ENCODE measurements at places on chromosomes 6 and 20.

DNA sequence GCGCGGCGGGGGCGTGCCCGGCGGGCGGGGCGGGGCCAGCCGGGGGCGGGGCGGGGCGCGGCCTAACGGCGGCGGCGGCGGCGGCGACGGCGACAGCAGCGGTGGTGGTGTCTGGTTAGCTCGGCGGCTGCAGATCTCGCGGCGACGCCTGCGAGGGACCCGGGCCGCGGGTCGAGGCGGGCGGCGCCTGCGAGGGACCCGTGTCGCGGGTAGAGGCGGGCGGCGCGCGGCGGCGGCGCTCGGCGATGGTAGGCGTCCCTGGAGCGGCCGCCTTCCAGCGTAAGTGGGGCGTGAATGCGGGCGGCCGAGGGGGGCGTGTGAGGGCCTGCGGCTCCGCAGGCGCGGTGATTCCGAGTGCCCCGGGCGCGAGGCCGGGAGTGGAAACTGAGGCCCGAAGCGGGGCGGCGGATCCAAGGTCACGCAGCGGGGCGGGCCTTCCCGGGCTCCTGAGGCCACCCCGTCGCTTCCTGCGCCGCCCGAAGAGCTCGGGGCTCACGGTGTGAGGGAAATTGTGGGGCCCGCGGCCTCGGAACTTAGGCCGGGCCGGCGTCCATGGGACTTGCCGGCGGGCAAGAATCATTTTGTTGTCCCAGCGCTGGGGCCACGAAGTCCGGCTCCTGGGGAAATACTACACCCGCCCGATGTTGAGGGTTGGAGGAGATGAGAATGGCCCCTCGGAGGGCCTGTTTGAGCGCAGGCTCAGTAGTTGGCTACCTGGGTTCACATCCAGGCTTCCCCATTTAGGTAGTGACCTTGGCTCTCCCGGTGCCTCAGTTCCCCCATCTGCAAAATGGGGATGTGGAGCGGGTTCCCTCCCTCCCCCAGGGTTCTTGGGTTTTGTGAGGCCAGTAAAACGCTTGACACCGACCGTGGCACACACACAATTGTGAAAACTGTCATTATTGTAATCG lies at the start of gene CBFA2T2:
CBFA2T2 (plus strand) TSS at position 74 of the 911 bp plus-strand sequence; CDS start at position 246, 172 bp downstream.
- no peak for DNase-seq

- no peak for DNase-seq
These were observed 128.5 kb downstream of the HFE start for GRCh38 chr6:26215585-26216358.

GRCh38 chr20:39044501-39044900 lies 82.4 kb downstream of the DHX35 start:
- no peak for DNase-seq

- no peak for DNase-seq
These were observed 333.3 kb downstream of the HACE1 start for GRCh38 chr6:104526376-104526775.

GRCh38 chr6:119079283-119079809 lies 882 bp upstream of the FAM184A start:
- DNase-seq: no peak

DNA sequence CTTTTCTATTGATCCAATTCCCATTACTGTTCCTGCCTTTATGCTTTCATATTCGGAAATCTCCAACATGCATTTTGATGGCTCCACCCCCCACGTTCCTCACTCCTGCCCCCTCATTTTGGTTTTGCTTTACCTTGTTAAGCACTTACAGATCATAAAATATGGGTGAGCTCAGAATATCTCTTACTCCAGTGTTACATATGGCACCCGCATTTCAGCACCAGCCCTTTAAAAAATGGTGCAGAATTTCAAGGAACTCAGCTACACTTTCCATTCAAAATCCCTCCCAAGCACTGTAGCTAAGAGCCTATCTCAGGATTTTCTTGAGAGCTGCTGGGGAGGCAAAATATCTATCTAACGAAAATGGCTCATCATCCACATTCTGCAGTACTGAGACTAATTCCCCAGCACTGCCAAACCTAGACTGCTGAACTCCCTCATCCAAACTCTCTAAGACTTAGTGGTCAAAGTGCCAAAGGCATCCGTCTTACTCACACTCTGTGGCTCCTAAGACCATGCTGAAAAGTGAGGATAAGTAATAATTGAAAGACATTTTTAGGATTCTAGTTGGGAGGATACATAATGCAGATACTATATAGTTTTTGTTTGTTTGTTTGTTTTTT lies 7.8 kb downstream of the SGK1 start:
- DNase-seq: no peak

- DNase-seq: no peak
These were observed 59.6 kb downstream of the LINC00237 start for GRCh38 chr20:21046413-21047070.

GRCh38 chr20:64005394-64005793 lies 24.5 kb downstream of the PRPF6 start:
- no peak for DNase-seq

- no peak for DNase-seq
These were observed 81.9 kb downstream of the PLCB1 start for GRCh38 chr20:8213831-8214587.
